ENCODE measurements at places on chromosomes 3 and 15.

GRCh38 chr15:93041159-93041547, 47.9 kb downstream of the RGMA start:
- DNase-seq, result no peak

- no peak for DNase-seq
These were observed 15.5 kb downstream of the SLC25A26 start for GRCh38 chr3:66236281-66236680.

DNA sequence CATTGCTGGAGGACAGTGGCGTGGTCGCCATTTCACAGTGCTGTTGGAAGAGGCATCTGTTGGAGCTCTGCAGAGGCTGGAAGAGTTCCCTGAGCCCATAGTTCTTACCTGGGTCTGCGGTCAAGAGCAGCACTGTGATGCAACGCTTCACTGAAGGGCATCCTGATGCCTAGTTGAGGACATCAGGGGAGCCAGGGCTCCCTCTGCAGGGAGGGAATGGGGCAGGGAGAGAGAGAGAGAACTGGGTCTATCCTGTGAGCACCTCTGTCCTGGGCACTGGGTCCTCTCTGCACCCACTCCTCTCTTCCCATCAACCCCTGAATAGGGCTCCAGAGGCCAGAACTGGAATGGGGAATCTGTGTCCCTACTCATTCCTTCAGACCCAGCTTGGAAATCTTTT, 23.9 kb upstream of the MOBP start:
- no peak for DNase-seq

GRCh38 chr3:163935411-163935810, 1142.9 kb downstream of the SI start:
- no peak for DNase-seq

- DNase-seq, result no peak
These were observed 115.6 kb downstream of the CHDH start for GRCh38 chr3:53730576-53730975.

GRCh38 chr3:170002879-170003278, 34.9 kb upstream of the GPR160 start:
- no peak for DNase-seq

- peak; percentile 67 for DNase-seq
These were observed 748.5 kb downstream of the ROBO1 start for GRCh38 chr3:79019137-79019923.

DNA sequence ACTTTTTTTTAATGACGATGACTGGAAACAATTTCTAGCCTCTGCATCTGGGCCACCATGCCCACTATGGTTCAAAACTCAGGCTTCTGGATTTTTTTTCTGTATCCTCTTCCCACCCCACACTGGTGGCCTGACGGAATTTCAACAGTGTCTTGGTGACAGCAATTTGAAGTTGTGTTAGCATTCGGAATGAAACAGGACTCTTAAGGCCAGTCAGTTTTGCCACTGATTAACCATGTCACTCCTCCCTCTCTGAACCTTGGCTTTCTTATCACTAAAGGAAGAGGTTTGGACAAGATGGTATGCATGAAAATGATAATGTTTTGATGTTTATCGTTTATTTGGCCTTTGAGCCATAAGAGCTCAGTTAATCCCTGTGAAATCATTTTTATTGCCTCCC, 41.6 kb upstream of the BDH1 start:
- no peak for DNase-seq

GRCh38 chr3:67535006-67535405, 119.4 kb downstream of the SUCLG2 start:
- no peak for DNase-seq

- DNase-seq, result no peak
These were observed at the start of gene IDH2 for GRCh38 chr15:90101969-90102890. TSS of gene IDH2 (minus strand) at chr15:90102468. CDS start at chr15:90102390, 78 bp downstream.

- DNase-seq, result no peak
These were observed 18.7 kb downstream of the BHLHE40 start for GRCh38 chr3:4997946-4998345.

- no peak for DNase-seq
These were observed 150.5 kb upstream of the THBS1 start for GRCh38 chr15:39430389-39430788.

- no peak for DNase-seq
These were observed 40.5 kb upstream of the CDV3 start for GRCh38 chr3:133532951-133533350.

DNA sequence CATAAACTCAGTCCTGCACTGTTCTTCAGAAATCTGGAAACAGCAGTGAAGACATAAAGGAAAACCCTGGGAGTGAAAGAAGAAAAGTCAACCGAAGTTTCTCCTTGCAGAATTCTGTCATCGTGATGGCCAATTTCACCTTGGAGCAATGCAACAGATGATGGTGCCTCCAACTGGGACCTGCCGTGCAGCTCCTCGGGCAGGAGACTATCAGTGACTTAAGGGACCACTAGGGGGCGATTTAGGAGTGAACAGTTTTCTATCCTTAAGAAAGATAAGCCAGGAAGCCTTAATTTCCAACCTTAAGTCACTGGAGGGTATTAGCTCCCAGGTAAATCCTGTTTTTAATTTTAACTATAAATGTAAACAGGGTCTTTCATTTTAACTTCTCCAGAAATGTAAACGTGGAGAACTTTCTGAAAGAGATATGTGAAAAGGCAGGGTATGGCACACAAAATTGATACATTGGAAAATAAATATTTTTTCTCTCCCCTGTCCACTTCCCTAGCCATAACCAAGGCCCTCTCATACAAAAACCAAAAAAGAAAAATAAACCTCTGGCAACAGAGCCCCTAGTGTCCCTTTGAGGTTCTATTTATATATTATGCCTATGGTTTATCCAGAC, 116.3 kb downstream of the PDZRN3 start:
- no peak for DNase-seq

DNA sequence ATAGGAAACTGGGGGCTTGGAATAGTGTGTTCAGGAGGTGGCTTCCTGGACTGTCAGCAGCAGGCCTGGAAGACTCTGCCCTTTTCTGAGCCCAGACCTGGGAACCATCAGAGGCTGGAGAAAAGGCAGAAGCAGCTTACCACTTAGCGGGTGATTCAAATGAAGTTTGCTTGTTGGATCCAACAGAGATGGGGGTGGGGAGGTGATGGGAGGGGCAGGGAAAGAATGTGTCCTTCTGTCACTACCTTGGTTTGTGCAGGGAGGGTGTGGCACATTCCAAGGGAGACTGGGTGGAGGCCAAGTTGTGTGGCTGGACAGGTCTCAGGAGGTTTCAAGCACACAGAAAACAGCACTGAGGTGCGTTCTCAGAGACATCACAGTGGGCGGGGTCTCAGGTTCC, 58.8 kb downstream of the TRAK1 start:
- DNase-seq, result no peak

- DNase-seq, result no peak
These were observed 42.9 kb downstream of the CCR3 start for GRCh38 chr3:46284981-46285683.

DNA sequence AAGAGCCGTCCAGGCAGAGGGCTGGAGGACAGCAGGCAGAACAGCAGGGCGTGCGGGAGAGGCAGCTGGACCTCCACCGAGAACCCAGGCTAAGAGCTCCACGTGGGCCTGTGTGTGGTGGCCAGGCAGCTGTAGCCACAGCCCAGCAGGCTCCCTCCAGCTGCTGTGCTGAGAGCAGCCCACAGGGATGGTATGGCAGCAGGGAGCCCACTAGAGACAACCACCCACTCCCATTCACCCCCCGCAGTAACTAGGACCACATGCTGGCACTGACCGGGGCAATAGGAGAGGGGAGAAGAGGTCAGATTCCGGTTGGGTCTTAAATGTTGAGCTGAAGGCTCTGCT, 25.6 kb upstream of the MUSTN1 start:
- no peak for DNase-seq

GRCh38 chr3:46934072-46934471, 42.5 kb downstream of the CCDC12 start:
- DNase-seq, result no peak

DNA sequence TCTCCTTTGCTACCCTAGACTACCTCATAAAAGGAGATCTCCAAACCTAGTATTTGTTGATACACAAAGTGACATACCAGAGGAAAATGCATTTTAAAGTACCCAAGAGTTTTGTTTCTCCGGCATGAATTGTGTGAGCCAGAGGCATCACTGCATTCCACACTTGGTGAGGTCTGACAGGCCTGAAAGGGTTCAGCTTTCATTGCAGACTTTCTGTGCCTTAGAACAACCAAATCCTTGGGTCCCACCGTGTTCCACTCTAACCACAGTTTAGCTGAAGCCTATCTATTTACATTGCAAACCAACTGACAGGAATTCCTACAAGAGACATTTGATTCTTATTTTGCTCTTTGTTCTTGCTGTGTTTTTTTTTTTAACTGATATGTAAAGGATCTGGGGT, 21.0 kb upstream of the EID1 start:
- DNase-seq, result no peak

- no peak for DNase-seq
These were observed 28.0 kb downstream of the GLDN start for GRCh38 chr15:51369451-51369761.

DNA sequence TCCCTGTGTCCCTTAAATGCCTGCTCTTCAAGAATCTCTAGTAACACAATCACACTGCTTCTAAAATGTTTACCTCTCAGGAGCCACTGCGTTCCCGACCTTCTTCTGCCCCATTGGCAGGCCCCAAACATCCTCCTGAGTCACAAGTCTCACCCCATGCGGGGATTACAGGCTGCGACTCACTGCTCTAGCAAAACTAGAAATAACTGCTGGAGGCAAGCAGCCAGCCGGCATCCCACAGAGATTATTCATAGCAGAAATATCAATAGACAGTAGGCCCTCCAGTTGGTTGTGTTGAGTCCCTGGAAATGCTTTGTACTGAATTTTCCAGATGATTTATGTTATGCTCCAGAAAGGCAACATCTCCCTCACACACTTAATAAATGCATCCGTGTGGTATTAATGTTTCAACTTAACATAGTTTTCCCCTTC, 64.8 kb downstream of the RFTN1 start:
- peak; percentile 63 for DNase-seq

DNA sequence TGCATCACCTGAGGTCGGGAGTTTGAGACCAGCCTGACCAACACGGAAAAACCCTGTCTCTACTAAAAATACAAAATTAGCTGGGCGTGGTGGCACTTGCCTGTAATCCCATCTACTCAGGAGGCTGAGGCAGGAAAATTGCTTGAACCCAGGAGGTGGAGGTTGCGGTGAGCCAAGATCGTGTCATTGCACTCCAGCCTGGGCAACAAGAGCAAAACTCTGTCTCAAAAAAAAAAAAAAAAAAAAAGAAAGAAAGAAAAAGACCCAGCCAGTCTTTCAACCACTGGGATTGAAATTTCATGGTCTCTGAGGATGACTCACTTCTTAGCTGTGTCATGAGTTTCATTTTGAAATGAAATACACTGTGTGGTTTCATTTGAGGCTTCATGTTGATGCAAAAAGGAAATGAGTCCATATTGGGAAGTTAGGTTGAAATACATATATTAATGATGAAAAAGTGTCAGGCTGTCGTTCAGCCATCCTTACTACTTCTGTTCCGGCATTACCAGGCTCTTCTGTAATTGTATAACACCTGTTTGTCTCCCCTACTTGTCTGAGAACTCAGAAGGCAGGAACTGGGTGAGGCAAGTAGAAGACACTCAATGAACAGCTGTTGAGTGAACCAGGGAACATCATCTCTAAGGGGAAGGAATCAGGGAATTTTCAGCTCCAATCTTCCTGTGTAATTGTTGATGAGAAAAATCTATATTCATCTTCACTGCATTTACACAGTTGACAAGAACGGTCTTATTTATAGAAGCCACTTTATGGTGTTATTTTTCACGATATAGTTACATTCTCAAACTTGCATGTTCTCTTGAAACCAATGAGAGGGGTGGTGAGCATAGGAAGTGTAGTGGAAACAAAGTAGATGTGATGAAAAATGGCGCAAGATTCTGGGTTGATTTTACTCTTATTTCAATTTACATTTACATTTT, 87.4 kb downstream of the NFKBIZ start:
- peak; percentile 89 for DNase-seq

- no peak for DNase-seq
These were observed 12.0 kb downstream of the SLC24A1 start for GRCh38 chr15:65633752-65634151.

DNA sequence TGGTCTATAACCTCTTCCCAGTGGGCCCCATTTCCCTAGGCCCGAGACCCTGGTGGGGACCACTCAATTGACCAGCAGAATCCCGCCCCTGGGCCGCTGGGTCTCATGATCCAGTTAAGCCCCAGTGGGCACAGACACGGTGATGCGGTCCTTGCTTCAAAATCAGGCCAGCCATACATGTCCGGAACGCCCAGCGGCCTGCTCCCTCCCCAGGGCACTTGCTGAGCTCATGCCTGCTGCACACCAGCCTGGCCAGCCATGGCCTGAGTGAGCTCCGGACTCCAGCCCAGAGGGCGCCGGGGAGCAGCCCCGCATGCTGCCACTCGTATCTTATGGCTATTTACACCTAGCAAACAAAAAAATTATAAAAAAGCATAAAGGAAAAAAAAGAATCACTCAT, 34.4 kb upstream of the IQSEC1 start:
- DNase-seq, result no peak

GRCh38 chr3:8900869-8901268, 62.4 kb downstream of the RAD18 start:
- DNase-seq, result no peak

GRCh38 chr3:142940472-142940871, 23.0 kb downstream of the PAQR9 start:
- DNase-seq, result no peak

Measured in kidney epithelial cell (primary cell).